GM12892 (cell line): ENCODE measurements at places on chromosomes 1 and 21.

- DNase-seq: no peak
These were observed 32.6 kb downstream of the B3GALT5 start for GRCh38 chr21:39645331-39645730.

GRCh38 chr1:30754684-30755171 is 2.8 kb downstream of the LAPTM5 start:
- DNase-seq: no peak

DNA sequence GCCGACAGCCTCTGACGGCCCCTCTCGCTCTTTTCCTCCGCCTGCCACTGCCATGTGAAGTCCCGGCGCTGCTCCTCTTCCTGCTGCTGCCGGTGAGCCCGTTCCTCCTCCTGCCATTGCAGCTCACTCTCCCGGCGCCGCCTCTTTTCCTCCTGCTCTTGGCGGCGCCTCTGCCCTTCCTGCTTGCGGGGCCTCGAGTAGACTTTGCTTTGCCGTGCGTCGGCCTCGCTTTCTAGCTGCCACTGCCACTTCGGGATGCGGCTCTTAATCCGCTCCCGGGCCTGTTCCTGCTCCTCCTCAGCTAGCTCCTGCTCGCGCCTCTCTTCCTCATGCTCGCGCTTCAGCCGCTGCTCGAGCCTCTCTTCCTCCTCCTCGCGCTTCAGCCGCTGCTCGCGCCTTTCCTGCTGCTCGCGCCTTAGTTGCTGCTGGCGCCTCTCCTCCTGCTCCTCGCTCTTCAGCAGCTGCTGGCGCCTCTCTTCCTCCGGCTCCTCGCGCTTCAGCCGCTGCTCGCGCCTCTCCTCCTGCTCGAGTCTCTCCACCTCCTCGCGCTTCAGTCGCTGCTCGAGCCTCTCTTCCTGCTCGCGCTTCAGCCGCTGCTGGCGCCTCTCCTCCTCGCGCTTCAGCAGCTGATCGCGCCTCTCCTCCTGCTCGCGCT is 4.3 kb downstream of the TCHH start:
- no peak for DNase-seq

GRCh38 chr1:222084996-222085395 is 343.1 kb upstream of the DUSP10 start:
- DNase-seq: no peak

GRCh38 chr1:154837034-154837671 is 32.9 kb downstream of the KCNN3 start:
- DNase-seq: no peak

DNA sequence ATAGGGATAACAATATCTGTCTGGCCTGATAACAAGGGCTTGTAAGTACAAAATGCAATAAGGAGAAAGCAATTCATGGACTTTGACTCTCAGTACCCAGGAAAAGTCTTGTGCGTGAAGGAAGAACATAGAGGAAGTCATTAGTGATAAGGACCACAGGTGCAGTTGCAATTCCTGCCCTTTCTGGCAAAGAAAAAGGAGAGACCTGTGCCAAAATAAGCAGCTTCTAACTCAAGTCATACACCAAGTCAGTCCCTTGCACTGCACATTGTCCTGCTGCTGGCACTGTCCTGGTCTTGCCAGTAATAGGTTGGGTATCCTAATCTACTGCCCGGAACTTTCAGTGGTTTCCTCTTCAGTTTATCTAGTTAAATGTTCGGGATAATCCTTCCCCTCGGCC is 14.8 kb upstream of the SOD1 start:
- no peak for DNase-seq

- no peak for DNase-seq
These were observed 18.6 kb upstream of the NTNG1 start for GRCh38 chr1:107122225-107122624.

DNA sequence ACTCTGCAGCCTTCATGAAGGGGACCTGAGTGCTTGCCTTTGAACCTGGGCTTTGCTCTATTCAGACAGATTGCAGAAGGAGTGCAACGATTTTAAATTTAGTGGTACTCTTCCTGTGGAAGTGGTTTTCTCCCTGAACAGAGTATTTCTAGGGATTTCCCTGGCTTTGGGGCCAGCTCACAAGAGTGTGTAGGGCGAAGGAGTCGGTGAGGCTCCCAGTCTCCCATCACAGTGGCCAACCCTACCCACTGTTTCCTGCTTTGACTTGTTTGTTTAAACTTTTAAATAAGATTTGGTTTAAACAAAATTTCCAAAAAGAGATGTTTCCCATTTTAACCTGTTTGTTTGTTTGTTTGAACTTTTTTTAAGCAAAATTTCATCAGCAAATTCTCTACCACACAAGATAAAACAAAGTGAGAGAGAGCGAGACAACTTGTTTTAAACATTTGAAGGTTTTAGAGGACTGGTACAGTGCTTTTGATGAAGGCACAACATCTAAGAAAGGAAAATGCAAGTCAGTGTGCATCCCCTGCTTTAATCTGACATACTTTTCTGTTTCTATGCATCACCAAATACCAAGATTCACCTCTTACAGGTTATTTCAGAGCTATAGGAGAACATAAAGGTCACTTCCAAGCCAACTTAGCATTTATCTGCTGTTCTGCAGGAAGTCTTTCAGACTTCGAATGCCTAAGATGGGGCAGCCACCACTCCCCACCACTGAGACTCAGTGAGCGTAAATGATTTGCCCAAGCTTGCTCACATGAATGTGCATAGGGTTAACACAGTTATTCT is 6.6 kb downstream of the SELP start:
- no peak for DNase-seq

DNA sequence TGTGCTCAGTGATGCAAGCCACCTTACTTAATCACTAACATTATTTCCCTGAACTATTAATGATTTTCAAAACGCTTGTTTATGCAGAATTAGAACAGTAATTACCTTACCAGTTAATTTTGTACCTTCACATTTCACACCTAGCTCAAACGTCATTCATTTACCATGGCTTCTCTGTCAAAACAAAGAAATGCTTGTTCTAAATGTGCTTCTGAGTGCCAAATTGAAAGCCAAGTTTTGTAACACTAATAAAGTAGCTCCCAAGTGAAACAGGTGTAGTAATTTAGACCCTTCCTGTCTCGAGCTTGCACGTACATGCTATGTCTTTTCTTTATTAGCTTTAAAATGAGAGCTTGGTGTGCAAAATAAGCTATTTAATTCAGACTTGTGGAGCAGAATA is 533.7 kb upstream of the PKN2 start:
- no peak for DNase-seq

GRCh38 chr1:207698822-207699483 is 52.9 kb upstream of the CD46 start:
- no peak for DNase-seq

DNA sequence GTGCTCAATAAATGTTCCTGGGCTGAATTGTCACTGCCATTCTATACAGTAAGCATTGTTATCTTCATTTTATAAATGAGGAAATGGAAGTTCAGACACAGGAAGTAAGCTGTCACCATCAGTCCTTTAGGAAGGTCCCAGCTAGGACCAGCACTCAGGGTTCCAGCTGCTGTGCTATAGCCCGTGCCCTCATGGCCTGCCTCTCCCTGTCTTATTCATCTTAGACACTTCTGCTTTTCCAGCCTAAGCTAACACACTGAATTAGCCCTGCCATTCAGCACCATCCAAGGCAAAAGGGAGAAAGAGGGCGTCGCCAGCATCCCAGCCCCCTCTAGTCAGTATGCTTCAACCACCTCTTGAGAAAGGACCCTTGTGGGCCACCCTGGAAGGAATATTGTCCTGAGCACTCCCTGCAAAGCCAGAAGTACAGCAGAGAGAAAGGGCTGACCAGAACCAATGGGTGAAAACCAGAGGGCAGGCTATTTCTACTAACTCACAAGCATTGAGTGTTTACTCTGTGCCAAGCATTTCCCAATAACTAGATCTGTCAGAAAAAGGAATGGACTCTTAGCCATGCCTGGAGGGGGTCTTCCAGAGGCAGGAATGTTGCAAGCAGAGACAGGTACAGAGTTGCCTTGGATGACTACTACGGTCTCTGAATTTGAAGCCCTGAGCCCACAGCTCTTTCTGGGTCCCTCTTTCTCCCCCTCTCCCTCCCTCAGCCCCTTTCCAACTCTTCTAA is 77.9 kb upstream of the NFIA start:
- no peak for DNase-seq

DNA sequence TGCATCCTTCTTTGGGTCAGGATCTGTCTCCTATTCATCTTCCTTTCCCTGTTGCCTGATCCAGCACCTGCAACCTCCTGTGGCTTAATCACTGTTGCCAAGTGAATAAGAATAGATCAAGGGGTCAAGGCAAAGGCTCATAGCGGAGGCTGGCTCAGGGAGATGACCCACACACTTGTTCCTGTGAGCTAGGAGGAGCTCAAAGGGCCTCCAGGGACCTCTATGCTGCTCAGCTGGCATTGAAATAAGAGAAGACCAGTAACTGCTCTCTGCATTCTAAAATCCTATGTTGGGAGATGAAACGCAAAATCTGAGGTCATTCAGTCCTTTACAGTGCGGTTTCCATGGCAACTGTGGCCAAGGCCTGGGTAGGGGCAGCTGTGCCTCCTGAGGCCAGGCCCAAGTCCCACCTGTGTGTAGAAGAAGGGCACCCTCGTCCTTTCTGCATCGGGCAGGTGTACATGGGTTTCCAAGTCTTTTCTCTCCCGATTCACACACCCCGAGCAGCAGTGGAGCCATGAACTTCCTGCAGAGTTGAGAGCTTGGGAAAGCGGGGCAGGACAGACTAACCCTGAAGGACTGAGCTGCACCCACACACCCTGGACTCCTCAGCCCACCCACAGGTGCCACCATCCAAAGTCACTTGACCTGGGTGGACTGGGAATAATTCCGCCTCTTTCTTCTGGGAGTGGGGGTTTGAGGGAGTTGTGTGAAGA is 27.8 kb upstream of the STUM start:
- DNase-seq: no peak

- no peak for DNase-seq
These were observed 50.1 kb downstream of the LAMC1 start for GRCh38 chr1:183073320-183073719.
